ENCODE measurements at places on chromosomes 7 and 10.

- DNase-seq, result peak; percentile 50
Observed at GRCh38 chr7:44973610-44974401, 5.0 kb downstream of the MYO1G start.

GRCh38 chr7:132072873-132073272 is 503.4 kb downstream of the PLXNA4 start:
- DNase-seq, result no peak

- DNase-seq, result no peak
Observed at GRCh38 chr7:125406111-125406510, 476.5 kb upstream of the POT1 start.

DNA sequence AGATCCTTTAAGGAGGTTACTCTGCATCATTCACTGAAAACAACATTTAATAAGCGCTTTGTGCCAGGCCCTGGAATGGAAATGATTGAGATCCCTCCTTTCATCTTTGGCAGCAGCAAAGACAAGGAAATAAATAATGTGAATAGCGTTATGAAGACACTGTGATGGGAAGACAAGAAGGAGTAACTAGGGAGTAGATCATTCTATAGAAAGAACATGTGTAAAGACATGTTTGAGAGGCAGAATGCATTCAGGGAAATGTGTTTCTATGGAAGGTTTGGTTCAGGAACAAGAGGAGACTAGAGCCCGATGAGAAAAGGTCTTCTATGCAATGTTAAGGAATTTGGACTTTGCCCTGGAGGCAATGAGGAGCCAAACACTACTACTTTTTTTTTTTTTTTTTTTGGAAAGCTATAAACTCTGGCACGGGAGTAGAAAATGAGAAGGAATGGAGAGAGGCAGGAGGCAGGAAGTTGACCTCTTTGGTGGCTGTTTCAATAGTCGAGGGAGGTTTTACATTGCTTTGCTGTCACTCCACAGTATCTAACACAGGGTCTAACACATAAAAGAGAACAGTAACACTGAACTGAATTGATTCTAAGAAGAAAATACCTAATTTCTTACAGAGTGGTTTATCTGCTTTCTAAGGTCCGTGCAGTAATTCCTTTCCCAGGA is 44.9 kb downstream of the SMURF1 start:
- no peak for DNase-seq

DNA sequence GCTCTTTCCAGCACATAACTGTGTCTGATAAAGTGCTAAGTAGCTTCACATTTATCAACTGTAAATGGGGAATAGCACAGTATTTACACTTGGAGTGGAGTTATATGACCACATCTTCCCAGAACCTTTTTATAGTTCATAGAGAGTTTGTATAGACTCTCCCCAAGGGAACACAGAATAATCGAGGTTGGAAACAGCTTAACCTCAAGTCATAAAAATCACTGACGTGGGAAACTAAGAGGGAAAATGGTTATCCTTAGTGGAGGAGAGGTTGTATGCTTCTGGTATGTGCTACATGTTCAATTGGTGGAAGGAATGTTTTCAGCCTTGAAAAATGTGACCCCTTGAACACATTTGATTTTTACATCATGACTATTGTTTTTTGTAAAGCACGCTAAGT is 167.9 kb upstream of the KIAA1217 start:
- DNase-seq, result no peak

- DNase-seq, result no peak
Observed at GRCh38 chr10:42654419-42654818, 16.0 kb upstream of the ZNF33B start.

DNA sequence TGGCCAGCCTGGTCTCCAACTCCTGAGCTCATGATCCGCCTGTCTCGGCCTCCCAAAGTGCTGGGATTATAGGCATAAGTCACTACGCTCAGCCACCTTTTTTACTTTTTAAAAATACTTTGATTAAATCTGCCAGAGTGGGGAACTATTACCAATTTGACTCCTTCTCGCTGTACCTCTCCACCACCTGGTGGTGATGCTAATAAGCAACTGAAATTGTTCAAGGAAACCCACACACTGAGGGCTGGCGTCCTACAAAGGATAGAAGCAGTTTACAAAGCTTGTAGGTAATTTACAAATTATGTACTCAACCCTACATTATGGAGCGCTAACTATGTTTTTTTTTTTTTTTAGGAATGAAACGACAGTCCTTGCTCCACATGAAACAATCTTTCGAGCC is 111.1 kb downstream of the CPED1 start:
- DNase-seq, result no peak

DNA sequence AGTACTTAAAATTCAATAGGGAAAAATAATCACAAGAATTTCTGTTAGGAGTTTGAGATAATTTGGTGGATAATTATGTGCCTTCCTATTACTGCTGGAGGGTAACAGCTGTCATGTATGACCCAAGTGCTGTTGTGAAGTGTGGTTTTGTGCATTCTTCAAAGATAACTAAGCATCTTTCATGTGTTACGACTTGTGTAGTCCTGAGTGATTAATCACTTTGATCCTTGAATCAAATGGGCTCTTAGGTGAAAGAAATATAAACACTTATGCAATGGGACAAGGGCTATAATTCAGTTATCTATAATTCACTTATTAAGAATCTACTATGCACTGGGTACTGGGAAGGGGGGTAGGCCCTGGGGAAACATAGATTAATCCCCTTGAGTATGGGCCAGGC is 89.0 kb downstream of the CH25H start:
- DNase-seq, result no peak

DNA sequence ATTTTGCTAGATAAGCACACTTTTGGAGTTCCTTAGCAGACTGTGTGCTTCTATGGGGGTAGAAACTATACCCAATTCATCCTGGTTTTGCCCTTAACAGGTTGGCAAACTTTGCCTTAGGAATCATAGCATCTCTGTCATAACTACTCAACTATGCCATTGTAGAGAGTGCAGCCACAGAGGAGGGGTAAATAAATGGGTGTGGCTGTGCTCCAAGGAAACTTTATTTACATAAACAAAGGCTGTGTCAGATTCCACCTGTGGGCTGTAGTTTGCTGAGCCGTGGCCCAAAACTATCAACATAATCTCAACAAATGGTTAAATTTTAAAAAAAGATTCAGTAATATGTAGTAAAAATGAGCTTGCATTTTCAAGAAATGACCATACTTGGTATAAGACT is 51.6 kb upstream of the LAMB1 start:
- no peak for DNase-seq

- DNase-seq, result no peak
Observed at GRCh38 chr7:64310426-64310825, 3.3 kb upstream of the ZNF736 start.

Data from activated CD4-positive, alpha-beta T cell treated with anti-CD3 and anti-CD28 coated beads for 4 hours (primary cell).